ENCODE measurements at places on chromosomes 6 and 20.
A peak's percentile ranks its signal among the peaks of the same experiment; 100 is the strongest.

DNA sequence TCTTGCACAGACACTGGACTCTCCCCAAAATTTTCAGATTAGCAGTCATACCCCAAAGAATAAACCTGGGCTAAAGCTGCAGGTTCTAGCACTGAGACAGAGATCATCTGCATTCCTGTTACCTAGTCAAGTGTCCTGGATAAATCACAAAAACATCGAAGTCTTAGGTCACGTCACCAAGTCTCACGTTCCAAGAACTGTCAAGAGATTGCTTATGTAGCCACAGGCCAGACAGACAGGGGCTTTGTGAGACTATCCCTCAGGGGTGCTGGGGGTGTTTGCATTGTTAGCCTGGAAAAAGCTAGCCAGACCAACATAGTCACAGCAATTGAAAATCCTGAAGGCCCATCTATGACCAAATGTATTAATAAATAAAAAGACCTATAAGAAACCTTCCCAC lies 243.1 kb upstream of the PREP start:
- DNase-seq: no peak

GRCh38 chr6:80519811-80520594 lies 413.5 kb downstream of the BCKDHB start:
- peak; percentile 45 for DNase-seq

DNA sequence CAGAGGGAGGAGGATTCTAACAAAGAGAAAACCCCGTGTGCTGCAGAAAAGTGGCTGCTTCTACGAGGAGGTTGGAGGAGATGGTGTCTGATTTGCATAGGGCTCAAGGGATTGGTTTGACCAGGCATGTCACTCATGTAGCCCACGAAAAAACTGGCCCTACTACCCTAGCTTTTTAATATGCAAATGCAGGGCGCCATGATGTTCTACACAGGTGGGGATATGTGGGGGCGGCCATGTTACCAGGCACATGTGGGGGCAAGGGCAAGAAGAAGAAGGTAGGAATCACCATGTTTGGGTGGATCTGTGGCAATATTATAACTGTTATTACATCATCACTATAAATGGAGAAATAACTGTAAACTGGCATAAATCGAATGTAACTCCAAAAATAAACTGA lies 9.9 kb downstream of the KIAA1755 start:
- DNase-seq: no peak

DNA sequence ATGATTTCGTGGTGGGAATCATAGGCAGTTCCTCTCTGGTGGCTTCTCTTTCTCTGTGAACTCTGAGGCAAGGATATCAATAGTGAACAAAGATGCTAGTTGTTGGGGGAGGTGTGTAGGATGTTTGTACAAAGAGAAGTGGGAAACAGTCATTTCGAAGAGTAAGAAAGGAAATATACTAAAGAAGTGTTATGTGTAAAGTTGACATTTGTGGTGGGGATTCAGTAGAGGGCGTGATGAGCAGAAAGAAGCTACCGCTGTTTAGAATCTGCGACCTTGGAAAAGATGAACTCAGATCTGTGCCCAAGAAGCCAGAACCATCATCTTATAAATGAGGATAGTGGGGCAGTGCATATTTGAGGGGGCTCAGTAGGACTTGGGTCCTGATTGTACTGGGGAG lies 11.4 kb downstream of the SLC35F1 start:
- DNase-seq: no peak

DNA sequence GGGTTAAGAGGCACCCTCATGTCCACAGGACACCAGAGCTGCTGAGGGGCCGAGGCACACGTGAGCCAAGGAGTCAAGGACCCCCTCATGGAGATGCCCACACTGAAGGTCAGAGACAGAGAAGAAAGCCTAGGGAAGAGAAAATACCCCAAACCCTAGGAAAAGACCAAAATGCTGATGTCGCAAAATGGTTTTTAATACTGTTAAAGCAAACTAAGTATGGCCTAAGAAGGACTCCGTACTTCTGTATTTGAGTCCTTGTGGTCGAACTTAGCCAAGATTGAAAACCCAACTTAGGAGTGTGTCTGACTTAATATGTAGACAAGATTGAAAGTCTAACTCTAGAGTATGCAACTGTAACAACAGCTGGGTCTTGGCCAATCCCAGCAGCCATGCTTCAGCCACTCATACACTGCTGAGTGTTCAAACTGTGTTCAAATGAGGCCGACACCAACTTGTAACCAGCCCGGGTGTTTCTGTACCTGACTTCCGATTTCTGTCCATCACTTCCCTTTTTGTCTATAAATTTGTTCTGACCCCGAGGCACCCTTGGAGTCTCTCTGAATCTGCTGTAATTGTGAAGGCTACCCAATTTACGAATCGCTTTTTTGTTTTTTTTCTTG lies 92.6 kb upstream of the AGPAT4 start:
- DNase-seq: no peak

DNA sequence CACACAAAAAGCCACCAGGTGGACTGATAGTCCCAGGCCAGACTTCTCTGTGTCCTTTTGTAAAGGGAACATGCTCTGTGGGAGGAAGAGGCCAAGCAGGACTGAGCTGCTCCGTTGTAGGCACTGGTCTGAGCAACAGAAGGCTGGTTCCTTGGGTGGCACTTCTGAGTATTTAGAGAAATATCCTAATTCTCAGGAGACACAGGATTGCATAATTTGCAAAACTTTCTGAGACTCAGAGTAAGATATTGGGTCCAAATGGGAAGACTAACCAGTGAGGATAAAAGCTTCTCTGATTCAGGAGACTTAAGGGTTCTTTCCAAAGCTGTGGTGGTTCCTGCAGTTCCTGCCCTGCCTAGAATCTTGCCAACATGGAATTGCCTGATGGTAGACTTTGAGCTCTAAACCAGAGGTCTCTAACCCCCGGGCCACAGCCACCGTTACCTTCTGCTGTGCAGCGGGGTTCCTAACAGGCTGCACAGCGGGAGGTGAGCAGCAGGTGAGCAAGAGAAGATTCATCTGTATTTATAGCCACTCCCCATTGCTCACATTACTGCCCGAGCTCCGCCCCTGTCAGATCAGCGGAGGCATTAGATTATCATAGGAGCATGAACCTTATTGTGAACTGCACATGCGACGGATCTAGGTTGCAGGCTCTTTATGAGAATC lies 107.0 kb downstream of the OLIG3 start:
- DNase-seq: no peak

DNA sequence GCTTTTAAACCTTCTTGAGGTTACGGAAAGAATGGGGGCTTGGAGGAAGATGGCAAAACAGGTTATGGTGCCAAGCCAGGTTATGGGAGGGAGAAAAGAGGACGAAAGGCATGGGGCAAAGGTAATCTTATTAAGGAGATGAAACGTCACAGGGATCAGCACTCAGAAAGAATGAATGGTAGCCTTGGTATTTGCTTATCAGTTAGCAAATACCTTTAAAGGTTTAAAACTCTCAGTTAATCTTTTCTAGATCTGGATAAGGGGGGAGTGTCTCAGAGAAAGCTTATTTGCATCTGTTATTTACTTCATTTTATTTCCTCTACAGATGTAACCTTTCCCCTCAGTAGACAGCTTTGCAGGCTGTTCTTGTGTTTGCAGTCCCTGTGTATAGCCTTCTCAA lies 55.5 kb upstream of the EEF1E1 start:
- no peak for DNase-seq

- no peak for DNase-seq
These were observed 759.2 kb upstream of the ADGRB3 start for GRCh38 chr6:67875877-67876383.

Measured in AG08395 (cell line).